AG08396 (cell line): ENCODE measurements at places on chromosomes 1 and 21.

- DNase-seq: peak; percentile 11
These were observed 33.3 kb upstream of the ERG start for GRCh38 chr21:38531591-38531990.

GRCh38 chr1:198465201-198466144, 75.0 kb downstream of the ATP6V1G3 start:
- peak; percentile 10 for DNase-seq

- DNase-seq: no peak
These were observed 2.0 kb upstream of the C1orf174 start for GRCh38 chr1:3902111-3902511.

- no peak for DNase-seq
These were observed 259.9 kb downstream of the HHIPL2 start for GRCh38 chr1:222288053-222288452.

DNA sequence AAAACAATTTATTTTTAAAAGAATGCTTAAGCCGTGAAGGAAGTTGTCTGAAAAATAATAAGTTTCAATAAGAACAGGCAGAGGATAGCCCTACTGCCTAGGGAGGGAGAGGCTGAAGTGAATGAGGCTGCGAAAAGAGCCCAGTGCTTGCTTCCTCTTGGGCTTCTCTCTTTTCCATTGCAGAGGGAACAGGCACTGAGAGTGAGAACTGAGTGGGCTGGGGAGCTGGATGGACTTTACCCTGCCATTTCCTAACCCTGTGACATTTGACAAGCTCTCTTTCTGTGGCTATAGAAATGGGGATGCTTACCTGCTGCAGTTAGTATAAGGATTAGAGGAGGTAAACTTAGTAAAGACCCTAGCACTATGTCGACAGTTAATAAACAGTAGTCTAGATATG, 30.0 kb downstream of the TENT5C start:
- no peak for DNase-seq

DNA sequence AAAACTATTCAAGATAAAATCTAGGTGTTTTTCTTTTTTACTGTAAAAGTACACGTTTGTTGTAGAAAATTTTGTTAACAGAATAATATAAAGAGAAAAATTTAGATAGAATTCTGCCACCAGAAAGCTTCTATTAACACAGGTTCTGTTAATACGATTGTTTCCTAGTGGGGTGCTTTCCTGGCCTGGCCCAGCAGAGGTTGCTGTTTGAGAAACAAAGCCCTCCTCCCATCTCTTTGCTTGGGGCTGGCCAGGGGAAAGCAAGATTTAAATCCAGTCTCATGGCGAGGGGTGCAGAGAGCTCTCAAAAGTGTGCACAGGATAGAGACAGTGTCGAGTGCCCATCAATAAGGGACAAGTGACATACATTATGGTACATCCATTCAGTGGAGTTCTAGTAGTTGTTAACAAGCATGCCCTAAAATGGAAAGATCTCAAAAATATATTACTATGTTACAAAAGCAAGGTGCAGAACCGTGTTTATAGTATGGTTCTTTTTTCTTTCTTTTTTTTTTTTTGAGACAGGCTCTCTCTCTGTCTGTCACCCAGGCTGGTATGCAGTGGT, 14.6 kb upstream of the ACBD3 start:
- DNase-seq: no peak

GRCh38 chr21:41899426-41900202, 20.5 kb upstream of the PRDM15 start:
- DNase-seq: no peak

DNA sequence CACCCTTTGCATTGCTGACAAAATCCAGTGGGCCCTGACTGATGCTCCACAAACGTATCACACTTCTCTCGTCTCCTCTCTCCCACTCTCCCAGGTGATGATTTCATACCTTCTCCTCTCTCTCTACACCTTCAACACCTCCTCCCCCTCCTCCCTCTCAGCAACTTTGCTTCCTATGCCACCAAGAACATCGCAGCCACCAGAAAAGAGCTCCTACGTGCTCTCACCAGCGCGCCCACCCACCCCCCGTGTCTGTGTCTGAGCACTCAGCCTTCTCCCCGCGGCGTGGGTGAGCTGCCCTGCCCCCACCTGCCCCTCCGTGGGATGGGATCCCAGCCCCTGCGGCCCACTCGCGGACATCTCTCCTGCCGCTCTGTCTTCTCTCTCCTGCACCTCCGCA, 55.1 kb upstream of the COX20 start:
- DNase-seq: no peak

DNA sequence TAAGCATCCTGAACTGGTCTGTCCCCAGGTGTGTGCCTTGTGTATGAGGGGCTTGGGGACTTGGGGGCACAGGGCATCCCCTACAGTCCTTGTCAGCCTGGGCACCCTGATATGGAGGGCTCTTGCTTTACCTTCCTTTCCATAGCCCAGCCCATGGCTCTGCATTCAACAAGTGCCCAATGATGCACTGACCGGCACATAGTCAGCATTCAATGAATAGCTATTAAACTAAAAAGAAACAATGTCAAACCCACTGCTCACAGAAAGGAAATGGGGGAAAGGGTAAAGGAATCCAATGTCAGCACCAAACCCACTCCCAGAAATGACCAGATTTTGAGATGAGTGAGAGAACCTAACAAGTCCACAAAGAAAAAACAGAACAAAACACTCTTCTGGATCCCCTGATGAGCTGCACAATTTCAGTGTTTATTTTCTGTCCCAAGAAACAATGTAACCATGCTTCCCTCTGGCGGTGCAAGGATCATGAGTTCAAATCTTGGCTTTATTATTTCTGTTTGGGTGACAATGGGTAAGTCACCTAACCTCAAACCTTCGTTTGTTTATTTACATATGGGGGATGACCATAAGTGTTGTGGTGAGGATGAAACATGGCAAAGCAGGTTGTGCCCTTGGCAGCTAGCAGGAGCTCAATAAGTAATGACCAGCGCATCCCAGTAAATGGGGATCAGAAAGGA, 22.0 kb downstream of the SYT6 start:
- DNase-seq: no peak

DNA sequence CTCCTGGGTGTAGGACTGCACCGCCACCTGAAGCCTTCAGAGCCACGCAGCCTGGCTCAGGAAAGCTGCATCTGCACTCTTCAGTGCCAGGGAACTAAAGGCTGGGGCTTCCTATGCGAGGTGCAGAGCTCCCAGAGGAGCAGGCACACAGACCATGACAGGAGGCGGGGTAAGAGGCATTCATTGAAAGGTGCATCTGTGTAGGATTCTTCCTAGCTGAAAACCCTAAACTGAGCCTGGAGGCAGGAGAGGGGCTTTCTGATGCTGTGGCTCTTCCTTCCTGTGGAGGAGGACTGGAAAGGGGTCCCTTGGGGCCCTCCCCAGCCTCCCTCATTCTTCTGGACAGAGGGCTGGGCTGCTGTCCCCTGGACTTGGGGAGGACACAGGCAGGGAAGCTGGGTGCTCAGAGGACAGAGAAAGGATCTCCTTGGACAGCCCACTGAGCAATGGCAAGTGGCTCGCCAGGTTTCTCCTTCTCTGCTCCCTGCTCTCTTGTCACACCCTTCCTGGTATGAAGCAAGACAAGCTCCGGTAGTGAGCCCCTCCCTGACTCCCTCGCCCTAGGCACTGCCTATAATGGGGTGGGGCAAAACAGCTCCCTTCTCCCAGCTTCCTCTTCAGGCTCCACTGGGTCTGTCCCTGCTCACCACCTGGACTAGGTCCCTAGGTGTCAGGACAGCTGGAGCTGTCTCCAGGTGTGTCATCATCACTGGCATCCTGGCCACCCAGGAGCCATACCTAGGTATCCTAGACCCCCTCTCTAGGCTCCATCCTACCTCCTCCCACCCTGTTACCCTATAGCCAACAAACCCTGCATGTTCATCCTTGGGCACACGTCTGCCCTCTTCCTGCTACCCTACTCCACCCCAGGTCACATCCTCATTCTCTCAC, 20.0 kb downstream of the S100A6 start:
- no peak for DNase-seq

DNA sequence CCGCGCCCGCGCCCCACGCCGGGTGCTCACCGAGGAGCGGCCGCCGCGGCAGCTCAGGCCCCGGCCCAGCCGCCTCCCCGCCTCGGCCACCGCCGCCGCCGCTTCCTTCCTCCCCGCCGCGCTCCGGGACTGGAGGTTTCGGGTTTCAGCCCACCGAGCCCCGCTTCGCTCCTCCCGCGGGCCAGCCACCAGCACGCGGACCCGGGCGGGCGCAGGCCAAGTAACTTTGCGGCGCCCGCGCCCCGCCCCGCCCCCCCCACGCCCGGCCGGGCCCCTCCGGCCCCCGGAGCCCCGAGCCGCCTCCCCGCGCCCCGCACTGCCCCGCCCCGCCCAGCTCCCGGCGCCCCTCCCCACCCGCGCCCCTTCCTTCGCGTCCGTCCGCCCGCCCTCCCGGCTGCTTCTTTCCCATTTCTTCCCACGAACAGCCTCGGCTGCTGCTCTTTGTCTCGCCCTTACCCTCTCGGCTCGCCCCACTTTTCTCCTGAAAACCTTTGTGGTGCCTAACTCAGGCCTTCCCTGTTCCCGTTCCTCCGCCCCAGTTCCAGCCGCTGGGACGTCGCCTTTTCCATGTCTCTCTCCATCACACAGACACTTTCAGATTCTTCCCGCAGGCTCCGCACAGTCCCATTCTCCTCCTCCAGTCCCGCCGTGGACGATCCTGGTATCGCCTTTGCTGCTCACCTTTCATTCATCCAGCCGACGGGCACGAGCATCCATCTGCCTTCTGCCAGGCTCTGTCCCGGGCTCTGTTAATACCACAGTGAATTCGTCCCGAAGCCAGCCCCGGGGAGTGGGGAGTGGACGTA, at the start of gene GPR161:
Gene GPR161 (minus strand): TSS at position 222 of the 806 bp plus-strand sequence. CDS start 32,080 bp downstream, outside the sequence.
- DNase-seq: peak; percentile 72

DNA sequence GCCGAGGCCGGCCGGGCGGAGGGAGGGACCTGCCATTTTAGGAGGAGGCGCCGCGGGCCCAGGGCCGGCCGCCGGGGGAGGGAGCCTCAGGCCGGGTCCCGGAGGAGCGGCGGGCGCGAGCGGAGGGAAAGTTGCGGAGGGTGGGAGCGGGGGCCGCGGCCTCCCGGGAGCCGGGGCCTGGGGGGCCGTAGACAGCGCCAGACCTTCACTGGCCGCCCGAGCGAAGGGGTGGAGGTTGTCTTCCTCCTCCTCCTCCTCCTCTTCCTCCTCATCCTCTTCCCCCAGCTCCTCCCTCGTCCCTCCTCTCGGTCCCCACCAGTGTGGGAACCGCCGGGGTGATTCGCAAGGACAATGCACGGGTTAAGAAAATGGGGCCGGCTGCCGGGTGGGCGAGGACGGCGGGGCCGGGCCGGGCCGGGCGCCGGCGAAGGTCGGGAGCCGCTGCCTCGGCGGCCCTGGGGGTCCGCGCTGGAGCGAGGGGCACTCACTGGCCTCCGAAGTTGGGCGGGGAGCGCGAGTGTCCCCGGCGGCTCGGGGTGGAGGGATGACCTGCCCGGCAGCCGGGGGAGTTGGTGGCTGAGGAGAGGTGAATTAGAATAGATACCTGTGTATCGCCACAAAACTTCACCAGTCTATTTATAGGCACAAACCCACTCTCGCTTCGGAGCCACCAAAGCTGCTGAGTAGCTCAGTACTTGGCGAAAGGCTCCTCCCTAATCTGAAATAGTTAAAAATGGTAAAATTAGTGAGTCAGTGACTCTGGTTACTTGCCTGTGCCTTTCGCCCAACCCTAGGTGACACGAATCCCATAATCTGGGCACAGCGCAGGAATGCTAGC, 1.3 kb downstream of the DYRK1A start:
- DNase-seq: peak; percentile 20

GRCh38 chr1:14930247-14930965, 223.1 kb upstream of the TMEM51 start:
- DNase-seq: no peak

GRCh38 chr1:184025242-184025675, 12.3 kb downstream of the COLGALT2 start:
- peak; percentile 65 for DNase-seq

DNA sequence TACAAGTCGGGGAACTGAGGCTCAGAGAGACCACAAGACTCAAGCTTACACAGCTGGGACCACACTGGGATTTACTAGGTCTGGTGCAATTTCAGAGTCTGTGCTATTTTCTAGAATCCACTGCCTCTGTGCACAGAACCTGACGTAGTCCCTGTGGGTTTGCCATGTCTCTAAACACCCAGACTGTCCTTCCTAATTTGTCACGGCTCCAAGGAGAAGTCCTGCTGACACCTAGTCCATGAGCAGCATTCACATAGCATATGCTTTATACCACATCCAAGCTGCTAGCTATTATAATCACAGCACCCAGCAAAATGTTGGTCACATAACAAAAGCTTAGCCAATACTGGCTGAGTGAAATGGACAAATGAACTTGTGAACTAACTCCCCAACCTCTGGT, 79.0 kb upstream of the HMGB4 start:
- DNase-seq: no peak

DNA sequence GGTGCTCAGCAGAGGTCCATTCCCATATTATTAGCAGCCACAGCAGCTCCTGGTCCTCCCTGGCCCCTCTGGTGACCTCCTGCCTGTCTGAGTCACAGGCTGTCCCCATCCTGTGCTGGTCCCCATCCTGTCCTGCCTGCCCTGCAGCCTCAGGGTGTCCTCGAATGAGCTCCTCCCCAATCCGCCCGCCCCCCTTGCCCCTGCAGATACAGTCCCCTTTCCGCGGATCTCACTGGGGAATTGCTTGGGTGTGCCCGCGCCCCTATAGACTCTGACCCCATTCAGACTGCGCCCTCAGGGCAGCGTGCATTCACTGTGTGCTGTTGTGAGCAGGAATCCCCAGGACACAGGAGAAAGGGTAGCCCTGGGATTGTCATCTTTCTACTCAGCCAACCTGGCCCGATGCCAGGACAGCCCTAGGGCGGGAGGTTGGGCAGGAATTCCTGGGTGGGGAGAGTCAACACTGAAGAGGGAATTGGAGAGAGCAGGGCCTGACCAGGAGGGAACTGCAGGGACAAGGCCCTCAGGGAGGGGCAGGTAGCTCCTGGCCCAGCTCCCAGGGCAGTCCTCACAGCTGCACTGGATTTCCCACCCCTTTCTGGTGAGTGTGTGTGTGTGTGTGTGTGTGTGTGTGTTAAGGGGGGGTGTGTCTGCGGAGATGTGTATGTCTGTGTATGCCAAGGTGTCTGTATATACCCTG, 1.1 kb upstream of the GUCA2A start:
- DNase-seq: no peak

GRCh38 chr1:189432753-189433152, 1044.9 kb downstream of the BRINP3 start:
- no peak for DNase-seq

- DNase-seq: no peak
These were observed at the start of gene PRKACB for GRCh38 chr1:84143796-84144565. PRKACB (plus strand) TSS chr1:84144271; CDS start chr1:84144362, 91 bp downstream.

DNA sequence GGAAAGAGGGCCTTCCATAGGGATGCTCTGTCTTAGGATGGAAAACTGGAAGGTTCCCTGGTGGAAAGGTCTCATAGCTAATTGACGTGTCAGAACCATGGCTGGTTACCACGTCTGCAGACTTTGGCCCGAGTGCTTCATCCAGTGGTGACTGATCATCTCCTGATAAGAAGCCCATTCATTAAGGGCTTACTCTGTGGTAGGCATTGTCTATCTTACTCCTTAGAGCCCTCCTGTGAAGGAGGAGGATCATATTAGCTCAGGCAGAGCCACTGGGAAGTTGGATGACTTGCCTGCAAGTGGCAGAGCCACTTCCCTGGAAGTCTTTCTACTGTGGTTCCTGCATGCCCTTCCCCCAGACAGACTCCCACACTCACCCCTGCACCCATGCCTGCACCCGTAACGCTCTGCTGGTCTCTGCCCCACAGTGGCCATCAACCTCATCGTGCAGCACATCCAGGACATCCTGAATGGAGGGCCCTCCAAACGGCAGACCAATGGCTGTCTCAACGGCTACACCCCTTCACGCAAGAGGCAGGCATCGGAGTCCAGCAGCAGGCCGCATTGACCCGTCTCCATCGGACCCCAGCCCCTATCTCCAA, 79.9 kb downstream of the UCK2 start:
- DNase-seq: no peak

- DNase-seq: no peak
These were observed 14.0 kb downstream of the SEMA6C start for GRCh38 chr1:151132335-151133017.
